Pulmonary artery endothelial cell (primary cell): ENCODE measurements at places on chromosomes 6 and 20. TPM values are rescaled to one million over a fixed set of nuclear protein-coding genes. Genes with fewer than 3 reads are reported as not detected.

Gene TTLL9
- total RNA-seq, result 0.04 and 0.07 TPM in 2 replicates

Gene CEP85L
- 9.1 and 13.6 TPM in 2 replicates for total RNA-seq

Gene GSTA1
- total RNA-seq, result not detected in 2 replicates

Gene POM121L2
- total RNA-seq, result not detected in 2 replicates

Gene FUT9
- under 0.01 TPM in 1 of 2 replicates, not detected in the other for total RNA-seq

GRCh38 chr20:59291740-59292383, 8.5 kb upstream of the EDN3 start:
- no peak for DNase-seq

DNA sequence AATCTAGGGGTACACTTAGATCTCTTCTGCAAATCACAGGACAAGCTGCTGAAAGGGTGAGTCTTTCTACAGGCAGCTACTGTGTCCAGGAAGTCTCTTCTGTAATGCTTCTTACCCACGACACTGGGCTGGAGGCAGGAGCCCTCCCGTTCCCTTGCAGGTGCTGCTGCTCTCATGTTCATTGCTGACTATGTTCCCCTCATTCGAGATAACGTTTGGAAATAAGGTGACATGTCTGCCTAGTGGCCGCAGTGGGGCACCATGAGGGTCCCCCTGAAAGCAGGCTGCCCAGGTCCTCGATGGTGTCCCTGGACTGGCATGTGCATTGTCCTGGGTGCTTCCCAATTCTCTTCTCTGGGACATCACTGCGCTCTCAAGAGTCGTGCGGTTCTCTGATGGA, 74.7 kb downstream of the SYNJ2 start:
- no peak for DNase-seq

DNA sequence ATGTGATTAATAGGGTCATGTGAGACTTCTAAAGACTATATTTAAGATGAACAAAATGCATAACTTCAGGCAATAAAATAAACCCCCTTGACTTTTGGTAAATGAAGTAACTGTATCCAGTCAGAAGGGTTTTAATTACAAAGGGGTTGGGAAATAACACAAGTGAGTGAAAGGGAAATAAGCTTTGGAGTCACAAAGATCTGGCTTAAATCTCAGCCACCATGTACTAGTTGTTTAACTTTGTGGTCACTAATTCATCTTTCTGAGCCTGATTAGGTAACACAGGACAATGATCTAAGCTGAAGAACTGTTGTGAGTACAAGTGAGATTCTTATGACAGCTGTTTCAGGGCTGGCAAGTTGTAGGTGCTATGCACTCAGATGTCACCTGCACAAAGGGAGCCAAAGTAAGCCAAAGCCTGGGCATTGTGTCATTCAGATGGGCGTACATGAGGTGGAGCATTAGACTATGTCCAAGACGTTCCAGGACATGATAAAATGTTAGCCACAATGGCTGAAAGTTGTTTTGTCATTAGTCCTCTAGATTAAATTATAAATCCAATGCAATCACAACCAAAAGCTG, 13.8 kb downstream of the TOMM34 start:
- DNase-seq, result no peak

- DNase-seq, result no peak
Measured at GRCh38 chr20:22623211-22623610, 38.8 kb upstream of the FOXA2 start.

DNA sequence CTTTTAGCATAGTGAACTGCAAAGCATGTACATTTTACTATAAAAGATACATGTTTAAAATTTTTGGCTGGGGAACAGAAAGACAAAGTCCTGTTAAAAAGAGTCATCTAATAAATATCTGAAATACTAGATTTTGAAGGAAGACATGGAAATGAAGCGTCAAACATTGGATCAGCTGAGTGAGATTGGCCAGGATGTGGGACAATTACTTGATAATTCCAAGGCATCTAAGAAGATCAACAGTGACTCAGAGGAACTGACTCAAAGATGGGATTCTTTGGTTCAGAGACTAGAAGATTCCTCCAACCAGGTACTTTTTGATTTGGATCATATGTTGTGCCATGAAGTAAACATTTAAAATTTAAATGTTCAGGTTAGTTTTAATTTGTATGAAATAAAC, 162.3 kb downstream of the UTRN start:
- peak; percentile 10 for DNase-seq

DNA sequence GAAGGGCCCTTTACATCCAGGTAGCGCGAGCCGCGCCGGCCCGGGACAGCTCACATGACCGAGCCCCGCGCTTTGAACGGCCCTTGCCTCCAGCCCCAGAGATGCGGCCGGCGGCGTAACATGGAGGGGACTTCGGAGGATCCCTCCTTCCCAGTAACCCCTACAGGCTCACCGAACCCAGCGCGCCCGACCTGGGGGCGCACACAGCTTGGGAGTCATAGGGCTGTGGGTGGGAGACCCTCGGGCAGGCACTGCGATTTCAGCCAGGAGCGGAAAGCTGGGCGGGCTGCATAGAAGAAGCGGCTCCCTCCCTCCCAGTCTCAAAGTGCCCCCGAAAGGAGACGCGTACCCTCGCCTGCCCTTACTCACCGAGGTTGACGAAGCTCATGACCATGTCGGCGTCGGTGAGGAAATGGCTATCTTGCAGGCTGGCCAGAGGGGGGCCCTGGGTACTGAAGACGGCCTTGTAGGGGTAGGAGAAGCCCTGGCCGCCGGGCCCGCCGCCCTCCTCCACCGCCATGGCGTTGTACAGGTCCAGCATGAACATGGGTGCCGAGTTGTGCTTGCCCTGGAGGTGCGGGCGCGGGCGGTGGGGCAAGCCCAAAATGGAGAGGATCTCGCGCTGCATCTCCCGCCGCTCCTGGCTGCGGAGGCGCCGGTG, 975 bp downstream of the BMP7 start:
- no peak for DNase-seq

DNA sequence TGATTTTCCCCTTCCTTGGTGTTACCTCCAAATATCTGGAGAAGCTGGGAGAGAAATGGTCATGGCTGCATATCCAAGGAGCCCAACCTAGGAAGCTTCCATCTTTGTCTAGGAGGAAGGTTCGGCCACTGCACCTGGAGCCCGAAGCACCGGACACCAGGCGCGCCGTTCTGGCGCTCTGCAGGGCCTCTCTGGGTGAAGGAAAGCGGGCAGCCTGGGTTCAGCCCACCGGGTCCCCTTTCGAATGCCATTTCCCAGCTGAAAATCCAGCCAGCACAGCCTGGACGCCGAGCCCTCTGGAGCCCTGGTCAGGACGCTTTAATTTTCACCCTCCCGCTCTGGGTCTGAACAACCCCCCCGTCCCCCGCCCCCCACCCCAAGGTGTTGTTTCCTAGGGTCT, 1.2 kb downstream of the LINC00237 start:
- DNase-seq, result no peak

DNA sequence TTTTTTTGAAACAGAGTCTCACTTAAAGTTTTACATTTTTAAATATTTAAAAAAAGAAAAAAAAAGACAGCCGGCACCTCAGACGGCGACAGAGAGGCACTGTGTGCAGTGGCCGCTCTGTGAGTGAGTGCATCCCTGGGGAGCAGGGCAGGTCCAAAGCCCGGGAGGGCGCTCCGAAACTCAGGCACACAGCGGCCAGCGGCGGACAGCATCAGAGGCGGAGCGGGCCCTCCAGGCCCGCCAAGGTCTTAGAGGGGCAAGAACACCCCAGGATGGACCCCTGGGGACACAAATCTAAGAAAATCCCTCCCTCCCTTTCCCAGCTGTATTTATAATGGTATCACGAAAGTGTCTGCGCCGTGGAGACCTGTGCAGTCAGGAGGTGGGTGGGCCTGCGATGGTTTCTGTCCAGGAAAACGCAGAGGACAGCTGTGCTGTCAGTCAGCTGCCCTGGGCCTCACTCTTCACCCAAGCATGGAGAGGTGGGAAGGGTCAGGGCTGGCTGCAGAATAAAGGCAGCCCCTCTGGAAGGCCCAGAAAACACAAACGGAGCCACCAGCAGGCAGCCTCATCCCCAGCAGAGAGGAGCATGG, 43.8 kb downstream of the TAF4 start:
- DNase-seq, result no peak

- DNase-seq, result no peak
Measured at GRCh38 chr6:126447367-126447766, 107.5 kb downstream of the CENPW start.

GRCh38 chr6:7045331-7045730, 62.4 kb upstream of the RREB1 start:
- DNase-seq, result no peak

DNA sequence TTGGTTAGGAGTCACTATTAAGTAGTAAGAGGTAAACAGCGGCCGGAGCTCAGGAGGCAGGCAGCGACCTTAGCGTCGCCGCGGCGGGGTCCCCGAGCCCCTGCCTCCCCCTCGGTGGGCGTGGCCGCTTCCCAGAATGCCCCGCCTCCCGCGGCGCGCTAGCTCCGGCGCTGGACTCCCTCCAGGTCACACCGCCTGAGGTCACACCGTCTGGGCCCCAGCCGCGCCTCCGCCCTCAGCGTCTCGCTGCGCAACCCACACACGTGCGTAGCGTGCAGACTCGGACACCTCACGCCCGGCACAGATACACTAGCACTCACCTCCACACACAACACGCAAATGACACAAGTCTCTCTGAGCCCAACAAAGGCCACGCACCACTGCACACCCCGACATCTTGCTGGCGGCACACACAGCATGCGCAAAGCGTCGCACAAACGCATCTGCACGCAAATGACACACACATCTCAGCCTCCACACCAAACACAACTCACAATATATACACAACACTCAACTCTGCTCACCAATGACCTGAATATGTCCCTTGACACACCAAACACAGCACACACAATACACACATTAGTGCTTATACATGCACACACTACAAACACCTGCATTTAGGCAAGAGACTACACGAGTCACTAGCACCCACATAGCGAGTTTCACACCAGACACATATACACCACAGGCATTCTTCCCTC, 17.6 kb upstream of the CDKN1A start:
- no peak for DNase-seq

GRCh38 chr6:44043479-44044153, 83.6 kb downstream of the MRPL14 start:
- no peak for DNase-seq

- no peak for DNase-seq
Measured at GRCh38 chr6:41505122-41506049, 40.8 kb upstream of the FOXP4 start.

DNA sequence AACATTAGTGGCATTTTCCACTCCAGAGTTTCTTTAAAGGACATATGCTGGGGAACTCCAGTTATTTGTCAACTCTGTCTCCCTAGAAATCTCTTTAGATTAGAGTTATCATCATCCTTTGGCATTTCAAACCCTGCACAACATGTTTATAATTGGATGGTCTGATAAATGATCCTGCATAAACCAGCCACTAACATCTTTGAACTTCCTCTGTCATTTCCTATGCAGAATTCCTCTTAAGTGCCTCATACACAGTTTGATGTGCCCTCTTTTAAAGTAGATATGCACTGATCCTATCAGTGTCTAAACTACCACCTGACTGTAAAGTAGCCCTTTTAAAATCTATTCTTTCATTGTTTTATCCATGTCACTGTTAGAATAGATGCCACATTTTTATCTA, 306.3 kb upstream of the IRAK1BP1 start:
- peak; percentile 4 for DNase-seq

DNA sequence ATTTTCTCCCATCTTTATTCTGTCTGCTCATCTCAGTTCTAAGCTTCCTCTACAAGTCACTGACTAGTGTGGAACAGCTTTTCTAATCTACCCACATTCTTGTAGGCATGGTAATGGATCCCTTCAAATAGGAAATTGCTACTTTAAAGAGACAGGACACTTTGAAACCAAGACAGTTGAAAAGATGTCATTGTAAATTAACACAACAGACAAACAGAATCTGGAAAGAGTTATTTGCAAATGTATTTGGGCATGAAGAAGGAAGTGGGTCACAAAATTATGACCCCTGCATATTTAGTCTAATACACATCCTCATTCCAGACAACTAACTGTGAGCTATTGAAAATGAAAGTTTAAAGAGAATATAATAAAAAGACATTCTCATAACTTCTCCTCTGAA, 298.2 kb upstream of the MARCKS start:
- DNase-seq, result peak; percentile 8

DNA sequence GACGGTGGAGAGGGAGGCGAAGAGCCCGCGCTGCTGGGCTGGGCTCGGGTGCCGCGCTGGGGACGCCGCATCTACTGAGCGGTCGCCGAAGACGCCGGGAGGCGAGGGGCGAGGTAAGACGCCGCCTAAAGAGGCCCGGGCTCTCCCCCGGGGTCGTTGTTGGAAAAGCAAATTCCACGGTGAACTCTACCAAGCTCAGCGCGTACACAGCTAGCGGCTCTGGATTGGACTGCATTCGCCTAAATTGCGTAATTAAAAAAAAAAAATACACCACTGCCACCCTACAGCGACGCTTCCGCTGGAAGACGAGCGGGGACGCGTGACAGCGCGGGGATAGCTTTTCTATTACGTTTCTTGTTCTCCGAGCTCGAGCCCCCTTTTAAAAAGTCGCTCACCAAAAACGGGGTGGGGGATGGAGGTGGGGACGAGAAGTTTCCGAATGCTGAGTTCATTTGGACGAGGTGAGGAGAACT, 92.0 kb upstream of the PRDM1 start:
- DNase-seq, result no peak

DNA sequence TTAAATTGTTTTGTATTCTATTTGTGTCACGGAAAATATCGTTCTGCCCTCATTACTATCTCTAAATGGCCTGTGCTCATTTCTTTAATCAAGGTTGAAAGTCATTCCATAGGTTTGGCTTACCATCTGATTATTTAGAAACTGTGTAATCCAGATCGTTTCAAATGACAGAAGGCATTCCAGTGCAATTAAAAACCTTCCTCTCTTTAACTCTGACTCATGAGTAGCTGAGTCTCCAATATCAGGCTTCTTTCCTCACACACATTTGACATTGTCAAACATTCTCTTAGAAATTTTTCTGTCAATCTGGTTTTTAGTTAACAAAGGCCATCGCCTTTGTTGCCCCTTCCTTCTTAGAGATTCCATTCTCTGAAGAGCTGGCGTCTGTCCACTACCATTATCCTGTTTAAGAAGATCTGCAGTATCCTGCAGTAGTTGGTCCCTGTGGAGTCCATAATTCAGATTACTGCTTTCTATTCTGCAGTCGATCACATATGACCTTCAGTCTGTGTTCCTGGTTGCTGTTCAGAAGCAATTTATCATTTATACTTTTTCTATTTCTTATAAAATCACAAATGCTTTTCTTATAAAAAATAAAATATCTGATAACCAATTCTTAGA, 3.9 kb upstream of the TRDN start:
- no peak for DNase-seq

DNA sequence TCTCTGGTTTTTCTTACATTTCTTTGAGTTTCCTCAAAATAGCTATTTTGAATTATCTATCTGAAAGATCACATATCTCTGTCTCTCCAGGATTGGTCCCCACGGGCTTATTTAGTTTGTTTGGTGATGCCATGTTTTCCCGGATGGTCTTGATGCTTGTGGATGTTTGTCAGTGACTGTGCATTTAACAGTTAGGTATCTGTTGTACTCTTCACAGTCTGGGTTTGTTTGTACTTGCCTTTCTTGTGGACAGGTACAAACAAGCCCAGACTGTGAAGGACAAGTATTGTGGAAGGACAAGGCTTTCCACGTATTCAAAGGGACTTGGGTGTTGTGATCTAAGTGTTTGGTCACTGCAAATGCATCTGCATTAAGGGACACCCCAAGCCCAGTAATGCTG, 49.9 kb upstream of the TOP1 start:
- no peak for DNase-seq

- no peak for DNase-seq
Measured at GRCh38 chr20:353166-353565, 6.3 kb downstream of the NRSN2 start.

- no peak for DNase-seq
Measured at GRCh38 chr6:159716247-159717096, 10.8 kb upstream of the WTAP start.
